CD4-positive, alpha-beta memory T cell (primary cell): ENCODE measurements at places on chromosomes 6 and 20.

- H3K4me1 ChIP-seq, result no peaks in the 10 kb centered on the region
- DNase-seq, result no peak
- H3K27me3 ChIP-seq, result no peaks in the 10 kb centered on the region
- no peaks in the 10 kb centered on the region for H3K36me3 ChIP-seq
- no peak overlapping the region for H3K27ac ChIP-seq
These were observed 80.1 kb downstream of the CD164 start for GRCh38 chr6:109302176-109302575.

DNA sequence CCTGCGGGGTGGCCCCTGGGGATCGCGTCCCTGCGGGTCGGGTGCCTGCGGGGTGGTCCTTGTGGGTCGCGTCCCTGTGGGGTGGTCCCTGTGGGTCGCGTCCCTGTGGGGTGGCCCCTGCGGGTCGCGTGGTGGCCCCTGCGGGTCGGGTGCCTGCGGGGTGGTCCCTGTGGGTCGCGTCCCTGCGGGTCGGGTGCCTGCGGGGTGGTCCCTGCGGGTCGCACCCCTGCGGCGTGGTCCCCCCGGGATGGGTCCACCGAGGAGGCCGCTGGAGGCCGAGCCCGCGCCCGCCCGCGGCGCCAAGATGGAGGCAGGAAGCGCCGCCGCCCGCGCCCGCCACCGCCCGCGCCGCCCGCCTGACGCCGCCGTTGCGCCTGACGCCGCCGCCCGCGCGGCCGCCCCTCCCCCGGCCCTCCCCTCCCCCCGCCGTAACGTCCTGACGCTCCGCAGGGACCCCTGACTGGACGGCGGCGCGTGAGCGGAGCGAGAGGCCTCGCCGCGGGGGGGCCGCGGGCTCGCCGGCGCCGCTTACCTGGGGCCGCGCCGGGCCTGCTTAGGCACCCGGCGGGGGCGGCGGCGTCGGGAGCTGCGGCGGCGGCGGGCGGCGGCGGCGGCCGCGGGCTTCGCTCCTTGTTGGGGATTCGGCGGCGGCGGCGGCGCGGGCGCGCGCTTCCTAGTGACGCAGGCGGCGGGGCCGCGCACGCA, at the start of gene GMEB2:
Gene GMEB2 (minus strand): TSS at position 678 of the 705 bp plus-strand sequence. CDS start 7,704 bp downstream, outside the sequence.
- no peak for DNase-seq
- H3K36me3 ChIP-seq, result no peaks in the 10 kb centered on the region
- peak within 1 kb of the TSS; percentile 91 for H3K27ac ChIP-seq
- peak within 1 kb of the TSS; percentile 91 for H3K4me3 ChIP-seq
- H3K27me3 ChIP-seq, result no peaks in the 10 kb centered on the region

DNA sequence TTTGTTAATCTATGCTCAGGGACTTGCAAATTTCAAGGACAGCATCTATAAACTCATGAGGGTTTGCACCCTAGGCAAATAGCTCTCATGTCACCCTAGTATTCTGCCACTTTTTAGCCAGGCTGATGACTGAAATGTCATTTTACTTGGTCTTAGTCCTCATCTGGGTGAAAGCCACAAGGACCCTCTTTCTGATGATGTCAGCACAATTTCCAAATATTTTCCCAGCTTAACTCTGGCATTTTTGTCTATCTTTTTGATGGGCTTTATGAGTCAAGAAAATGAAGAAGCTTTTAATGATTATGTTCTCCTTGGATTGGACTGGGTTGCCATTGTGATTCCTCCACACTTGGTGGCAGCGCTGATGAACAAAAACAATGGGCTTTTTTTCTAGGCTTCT, 420.1 kb upstream of the BTBD3 start:
- H3K27me3 ChIP-seq, result no peaks in the 10 kb centered on the region
- H3K4me3 ChIP-seq, result no peak overlapping the region
- H3K27ac ChIP-seq, result no peak overlapping the region

DNA sequence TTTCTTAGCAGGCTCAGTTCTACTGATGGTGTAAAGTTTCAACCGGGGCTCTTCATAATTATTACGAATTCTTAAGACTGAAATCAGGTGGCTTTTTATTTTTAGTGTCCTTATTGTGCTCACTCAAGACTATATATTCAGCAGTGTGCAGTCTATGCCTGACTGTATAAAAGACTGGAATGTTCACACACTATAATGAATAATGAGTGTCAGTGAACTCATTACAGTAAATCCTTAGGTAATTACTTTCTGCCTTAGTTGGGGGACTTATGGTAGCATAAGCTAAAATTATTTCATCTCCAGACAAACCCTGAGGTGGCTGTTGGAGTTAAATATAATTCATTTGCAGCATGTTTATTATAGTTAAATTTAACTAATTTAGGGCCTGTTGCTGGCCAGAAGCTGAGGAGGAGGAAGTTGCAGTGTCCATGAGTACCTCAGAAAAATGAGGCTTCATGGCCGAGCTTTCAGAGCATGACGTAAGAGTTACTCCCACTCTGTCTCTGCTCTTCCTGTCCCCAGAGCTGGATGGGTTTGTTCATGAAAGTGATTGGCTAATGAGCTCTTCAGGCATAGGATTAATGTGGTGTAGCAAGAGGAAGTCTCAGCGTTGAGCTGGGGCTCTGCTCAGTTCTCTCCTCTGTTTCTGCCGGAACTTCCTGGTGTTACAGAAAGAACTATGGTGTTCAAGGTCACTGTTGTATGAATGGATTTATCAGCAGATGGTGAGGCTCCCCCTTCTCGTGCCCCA, 335.7 kb downstream of the NRN1 start:
- H3K4me3 ChIP-seq, result no peak overlapping the region
- no peaks in the 10 kb centered on the region for H3K27me3 ChIP-seq
- no peak overlapping the region for H3K27ac ChIP-seq
- no peaks in the 10 kb centered on the region for H3K36me3 ChIP-seq

DNA sequence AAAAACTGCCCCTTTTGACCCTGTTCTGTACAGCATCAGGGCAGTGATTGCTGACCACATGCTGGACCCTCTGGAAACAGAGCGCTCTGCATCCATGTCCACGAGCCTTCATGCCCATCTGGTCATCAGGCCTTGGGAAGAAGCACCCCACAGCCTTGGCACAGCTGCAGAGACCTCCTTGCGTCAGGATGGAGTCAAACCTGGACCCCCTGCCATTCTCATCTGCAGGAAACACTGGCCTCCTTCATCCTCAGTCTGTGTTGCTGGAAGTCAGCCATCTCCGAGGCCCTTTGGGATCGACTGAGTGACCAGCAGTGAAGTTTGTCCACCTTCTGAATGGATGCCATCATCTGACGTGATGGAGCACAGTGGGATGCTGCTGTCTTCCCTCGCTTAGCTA, 2138.3 kb upstream of the DEFB115 start:
- H3K4me3 ChIP-seq, result no peak overlapping the region
- no peaks in the 10 kb centered on the region for H3K27me3 ChIP-seq
- DNase-seq, result no peak
- no peaks in the 10 kb centered on the region for H3K36me3 ChIP-seq
- H3K27ac ChIP-seq, result no peak overlapping the region

DNA sequence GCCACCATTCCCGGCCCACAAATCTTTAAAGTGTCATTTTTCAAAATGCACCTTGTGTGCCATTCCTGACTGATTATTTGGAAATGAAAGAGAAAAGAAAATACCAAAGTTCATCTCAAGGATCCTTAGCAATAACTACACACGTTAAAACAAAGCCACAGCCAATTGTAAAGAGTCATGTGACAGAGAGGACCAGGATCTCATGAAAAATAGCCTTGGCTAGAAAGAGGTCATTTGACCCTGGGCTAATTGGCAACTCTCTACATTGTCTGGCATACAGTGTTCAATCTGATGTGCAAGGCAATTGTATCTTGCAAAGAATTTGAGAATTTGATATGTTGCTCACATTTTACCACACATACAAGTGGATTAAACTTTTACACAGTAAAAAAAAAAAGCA, 31.6 kb upstream of the HLA-G start:
- H3K4me1 ChIP-seq, result peaks cover 15% of the 10 kb centered on the region
- DNase-seq, result no peak
- no peaks in the 10 kb centered on the region for H3K36me3 ChIP-seq
- no peak overlapping the region for H3K27ac ChIP-seq
- no peak overlapping the region for H3K4me3 ChIP-seq

DNA sequence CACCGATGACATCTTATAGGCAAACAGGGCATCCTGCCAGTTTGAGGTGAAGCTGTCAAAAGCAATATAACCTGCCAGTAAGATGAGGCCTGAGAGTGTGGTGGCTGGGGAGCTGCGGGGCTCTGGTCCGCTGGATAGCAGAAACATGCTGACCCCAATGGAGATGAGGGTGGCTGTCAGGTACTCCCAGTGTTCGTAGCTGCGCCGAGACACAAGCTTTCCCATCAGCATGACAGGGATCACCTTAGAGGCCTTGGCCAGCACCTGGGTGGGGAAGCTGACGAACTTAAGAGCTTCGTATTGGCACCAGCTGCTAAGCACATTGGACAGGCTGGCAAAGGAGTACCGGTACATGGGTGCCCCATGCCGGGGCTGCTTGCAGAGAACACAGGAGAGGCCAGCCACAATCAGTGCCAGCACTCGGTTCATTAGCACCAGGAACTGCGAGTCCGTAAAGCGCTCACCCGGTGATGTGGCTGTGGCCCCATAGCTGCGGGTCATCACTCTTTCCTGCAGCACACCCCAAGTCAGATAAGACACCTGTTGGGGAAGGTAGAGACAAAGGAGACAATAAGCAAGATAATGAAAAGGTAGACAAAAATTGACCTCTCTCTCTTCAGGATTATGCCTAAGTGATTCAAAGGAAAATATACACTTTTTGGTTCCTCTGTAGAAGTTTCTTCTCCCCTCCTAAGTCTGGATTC, 2.1 kb downstream of the SLC35B2 start:
- H3K4me3 ChIP-seq, result no peak overlapping the region
- H3K4me1 ChIP-seq, result peaks cover 27% of the 10 kb centered on the region
- no peak for DNase-seq
- H3K36me3 ChIP-seq, result peaks cover 67% of the 10 kb centered on the region
- H3K27me3 ChIP-seq, result no peaks in the 10 kb centered on the region

GRCh38 chr20:47481330-47482216, 20.1 kb upstream of the NCOA3 start:
- H3K36me3 ChIP-seq, result no peaks in the 10 kb centered on the region
- no peaks in the 10 kb centered on the region for H3K4me1 ChIP-seq
- DNase-seq, result no peak
- H3K27ac ChIP-seq, result no peak overlapping the region
- no peak overlapping the region for H3K4me3 ChIP-seq

- no peak overlapping the region for H3K4me3 ChIP-seq
- DNase-seq, result peak; percentile 46
- no peaks in the 10 kb centered on the region for H3K36me3 ChIP-seq
- no peaks in the 10 kb centered on the region for H3K27me3 ChIP-seq
These were observed 20.3 kb downstream of the TBPL1 start for GRCh38 chr6:133973109-133973971.

GRCh38 chr6:113141901-113142300, 715.2 kb upstream of the MARCKS start:
- H3K4me3 ChIP-seq, result no peak overlapping the region
- DNase-seq, result no peak
- H3K4me1 ChIP-seq, result no peaks in the 10 kb centered on the region
- no peak overlapping the region for H3K27ac ChIP-seq
- H3K27me3 ChIP-seq, result no peaks in the 10 kb centered on the region
- no peaks in the 10 kb centered on the region for H3K36me3 ChIP-seq

GRCh38 chr6:102488729-102489128, 1095.2 kb downstream of the GRIK2 start:
- no peaks in the 10 kb centered on the region for H3K36me3 ChIP-seq
- H3K4me3 ChIP-seq, result no peak overlapping the region
- no peaks in the 10 kb centered on the region for H3K27me3 ChIP-seq
- H3K4me1 ChIP-seq, result no peaks in the 10 kb centered on the region
- no peak overlapping the region for H3K27ac ChIP-seq

- H3K4me3 ChIP-seq, result peak overlapping the region; percentile 31
- DNase-seq, result no peak
- peak overlapping the region; percentile 97 for H3K27ac ChIP-seq
- H3K36me3 ChIP-seq, result peaks cover 6% of the 10 kb centered on the region
These were observed 1.2 kb downstream of the WTAP start for GRCh38 chr6:159728531-159728964.

DNA sequence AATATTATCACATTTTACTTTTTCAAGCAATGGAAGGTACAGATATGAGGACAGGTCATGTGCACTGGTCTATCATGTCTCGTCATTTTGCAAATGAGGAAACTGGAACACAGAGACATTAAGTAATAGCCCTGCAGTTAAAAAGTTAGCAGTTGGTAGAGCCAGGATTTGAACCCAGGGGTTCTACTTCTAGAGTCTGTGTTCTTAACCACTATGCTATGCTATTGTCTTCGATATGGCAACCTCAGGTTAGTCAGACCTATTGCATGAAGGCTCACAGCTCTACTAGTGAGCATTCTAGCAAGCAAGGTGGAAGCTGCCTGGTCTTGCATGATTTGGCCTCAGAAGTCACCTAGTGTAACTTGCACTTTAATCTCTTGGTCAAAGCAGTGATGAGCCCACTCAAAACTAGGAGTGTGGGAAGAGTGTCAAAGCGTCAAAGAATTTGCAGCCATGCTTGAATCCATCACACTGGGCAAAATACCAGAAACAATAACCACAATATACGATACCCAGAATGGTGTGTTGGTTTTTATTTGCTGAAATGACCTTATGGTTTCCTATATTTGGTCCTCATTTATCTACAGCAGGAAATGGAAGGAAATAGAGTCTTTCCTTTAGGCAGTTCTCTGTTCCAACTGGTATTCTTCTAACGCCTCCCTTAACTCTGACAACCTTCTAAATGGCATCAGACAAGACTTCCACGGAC, 20.4 kb upstream of the BMP2 start:
- no peaks in the 10 kb centered on the region for H3K36me3 ChIP-seq
- no peaks in the 10 kb centered on the region for H3K4me1 ChIP-seq
- no peak for DNase-seq
- H3K27ac ChIP-seq, result no peak overlapping the region

GRCh38 chr6:161215193-161215592, 58.7 kb downstream of the AGPAT4 start:
- H3K4me1 ChIP-seq, result no peaks in the 10 kb centered on the region
- no peaks in the 10 kb centered on the region for H3K27me3 ChIP-seq
- DNase-seq, result no peak
- H3K27ac ChIP-seq, result no peak overlapping the region

GRCh38 chr20:62309947-62310756, 7.4 kb downstream of the ADRM1 start:
- H3K4me3 ChIP-seq, result no peak overlapping the region
- H3K27ac ChIP-seq, result no peak overlapping the region
- H3K4me1 ChIP-seq, result peaks cover 9% of the 10 kb centered on the region
- H3K27me3 ChIP-seq, result no peaks in the 10 kb centered on the region

- no peaks in the 10 kb centered on the region for H3K4me1 ChIP-seq
- no peak for DNase-seq
- no peak overlapping the region for H3K27ac ChIP-seq
- no peaks in the 10 kb centered on the region for H3K36me3 ChIP-seq
- H3K4me3 ChIP-seq, result no peak overlapping the region
These were observed 156.0 kb downstream of the BACH2 start for GRCh38 chr6:90140683-90141082.

- no peaks in the 10 kb centered on the region for H3K4me1 ChIP-seq
- no peak overlapping the region for H3K4me3 ChIP-seq
- H3K27ac ChIP-seq, result no peak overlapping the region
- H3K27me3 ChIP-seq, result no peaks in the 10 kb centered on the region
- H3K36me3 ChIP-seq, result no peaks in the 10 kb centered on the region
These were observed 61.8 kb downstream of the CTNNBL1 start for GRCh38 chr20:37755665-37756064.
